Erythroblast (primary cell): ENCODE measurements at places on chromosomes 16 and 17.

DNA sequence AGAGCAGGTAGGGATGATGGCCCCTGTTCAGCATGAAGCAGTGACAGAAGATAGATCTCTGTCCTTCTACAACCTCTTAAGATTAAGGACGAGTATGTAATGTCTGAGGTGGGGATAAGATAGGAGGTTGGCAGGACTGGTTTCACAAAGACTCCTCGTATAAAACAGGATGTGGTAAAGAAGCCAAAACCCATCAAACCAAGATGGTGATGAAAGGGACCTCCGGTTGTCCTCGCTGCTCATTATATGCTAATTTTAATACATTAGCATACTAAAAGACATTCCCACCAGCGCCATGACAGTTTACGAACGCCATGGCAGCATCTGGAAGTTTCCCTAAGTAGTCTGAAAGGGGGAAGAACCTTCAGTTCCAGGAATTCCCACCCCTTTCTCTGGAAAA, 27.3 kb downstream of the MIS12 start:
- DNase-seq: no peak

- no peak for DNase-seq
Observed at GRCh38 chr16:86631444-86631843, 53.1 kb downstream of the FOXL1 start.

DNA sequence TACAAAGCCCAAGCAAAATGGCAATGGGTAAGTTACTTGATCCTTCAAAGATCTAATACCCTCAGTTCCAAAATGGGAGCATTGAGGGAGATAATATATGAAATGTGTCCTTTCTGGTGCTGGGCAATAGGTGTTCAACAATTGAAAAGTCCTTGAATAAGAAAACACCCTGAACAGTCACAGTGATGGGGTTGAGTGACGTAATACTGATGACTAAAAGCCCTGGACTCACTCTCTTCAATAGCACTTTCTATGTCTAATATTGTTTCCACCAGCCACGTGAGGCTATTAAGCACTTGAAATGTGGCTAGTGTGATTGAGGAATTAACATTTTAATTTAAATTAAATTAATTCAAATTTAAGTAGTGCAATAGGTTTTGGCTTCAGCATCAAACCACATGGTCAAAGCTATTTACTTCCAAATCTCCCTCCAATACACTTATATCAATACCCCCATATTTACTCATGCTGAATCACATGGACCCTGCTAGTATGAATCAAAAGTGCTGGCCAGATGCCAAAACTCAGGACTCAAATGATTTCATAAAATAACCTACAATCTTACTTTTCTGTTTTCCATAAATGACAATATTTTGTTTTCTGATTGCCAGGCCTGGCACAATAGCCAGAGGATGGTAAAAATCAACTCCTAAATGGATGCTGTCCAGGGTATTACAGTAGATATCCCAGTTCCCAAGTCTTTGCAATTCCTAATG, 516.2 kb downstream of the HAPSTR1 start:
- no peak for DNase-seq

DNA sequence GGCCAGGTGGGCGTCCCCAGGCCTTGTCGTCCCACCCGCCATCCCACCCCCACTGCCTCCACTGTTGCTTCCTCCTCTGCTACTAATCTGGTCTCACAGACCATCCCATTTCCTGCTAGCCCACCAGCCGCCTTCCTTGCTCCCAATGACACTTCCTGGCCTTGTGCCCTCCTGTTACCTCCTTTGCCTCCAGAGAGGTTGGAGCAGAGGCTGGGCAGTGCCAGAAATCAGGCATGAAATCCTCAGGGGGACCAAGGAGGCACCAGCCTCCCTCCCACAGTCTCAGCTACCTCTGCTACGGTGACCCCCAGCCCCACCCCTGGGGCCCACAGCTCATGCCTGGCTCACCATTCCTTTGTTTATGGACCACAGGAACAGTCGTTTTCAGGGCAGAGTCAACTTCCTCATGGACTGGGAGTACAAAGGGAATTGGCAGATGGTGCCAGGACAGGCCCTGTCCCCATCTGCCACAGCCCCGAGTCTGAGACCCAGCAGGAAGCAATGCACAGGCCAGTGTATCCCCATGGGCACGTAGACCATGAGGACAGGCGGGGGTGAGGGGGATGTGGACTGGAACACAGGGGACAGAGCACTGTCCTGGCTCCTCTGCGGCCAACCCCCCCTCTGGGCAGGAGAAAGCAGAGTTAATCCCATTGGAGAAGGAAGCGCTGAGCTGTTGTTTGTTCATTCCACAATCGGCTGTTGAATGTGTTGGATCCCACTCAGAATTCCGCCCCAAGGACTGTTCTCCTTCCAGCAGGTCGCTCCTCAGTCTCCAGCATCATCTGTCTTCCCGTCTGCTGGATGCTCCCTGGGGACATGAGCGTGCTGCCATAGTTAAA, 2.2 kb upstream of the CDH5 start:
- DNase-seq: no peak

- peak; percentile 3 for DNase-seq
Observed at GRCh38 chr17:55426851-55427586, 5.4 kb upstream of the MMD start.

GRCh38 chr16:62909597-62909996, 873.4 kb upstream of the CDH8 start:
- DNase-seq: no peak

DNA sequence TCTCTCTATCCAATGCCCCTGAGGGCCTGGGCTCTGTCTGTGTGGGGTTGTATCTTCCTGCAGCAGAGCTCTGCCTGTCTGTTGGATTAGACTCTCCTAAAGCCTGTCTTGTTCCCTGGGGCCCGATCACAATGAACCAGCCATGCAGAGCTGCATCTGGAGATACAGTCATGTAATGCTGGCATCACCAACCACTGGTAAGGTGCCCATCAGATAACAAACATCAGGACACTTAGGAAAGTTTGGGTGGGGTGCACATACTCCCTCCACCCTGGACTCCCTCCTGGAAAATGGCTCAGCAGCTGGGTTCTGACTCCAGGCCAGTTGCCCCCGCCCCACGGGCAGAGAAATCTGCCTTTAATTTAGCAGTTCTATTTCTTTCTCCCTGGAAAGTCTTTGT, 61.3 kb upstream of the BRD7 start:
- DNase-seq: no peak

DNA sequence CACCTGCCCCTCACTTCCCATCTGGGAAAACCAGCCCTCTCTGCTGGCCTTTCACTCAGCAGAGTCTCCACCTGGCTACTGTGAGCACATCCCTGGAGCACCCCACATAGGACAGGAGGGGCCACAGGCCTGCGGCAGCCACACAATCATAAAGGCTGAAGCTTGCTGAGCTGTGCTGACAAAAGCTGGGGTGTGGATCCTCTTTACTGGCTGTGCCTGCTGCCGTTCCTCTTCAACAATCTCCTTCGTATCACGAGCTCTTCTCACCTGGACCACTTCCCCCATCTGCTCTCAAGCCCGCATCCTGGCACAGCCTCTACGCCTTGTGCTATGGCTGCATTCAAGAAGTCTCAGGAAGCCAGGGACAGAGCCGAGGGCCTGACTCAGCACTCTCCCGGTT, 86.1 kb downstream of the ZNF778 start:
- DNase-seq: no peak

- no peak for DNase-seq
Observed at GRCh38 chr16:81394966-81395655, 49.5 kb upstream of the CMIP start.

- no peak for DNase-seq
Observed at GRCh38 chr17:65888649-65889048, 303.3 kb downstream of the CEP112 start.

DNA sequence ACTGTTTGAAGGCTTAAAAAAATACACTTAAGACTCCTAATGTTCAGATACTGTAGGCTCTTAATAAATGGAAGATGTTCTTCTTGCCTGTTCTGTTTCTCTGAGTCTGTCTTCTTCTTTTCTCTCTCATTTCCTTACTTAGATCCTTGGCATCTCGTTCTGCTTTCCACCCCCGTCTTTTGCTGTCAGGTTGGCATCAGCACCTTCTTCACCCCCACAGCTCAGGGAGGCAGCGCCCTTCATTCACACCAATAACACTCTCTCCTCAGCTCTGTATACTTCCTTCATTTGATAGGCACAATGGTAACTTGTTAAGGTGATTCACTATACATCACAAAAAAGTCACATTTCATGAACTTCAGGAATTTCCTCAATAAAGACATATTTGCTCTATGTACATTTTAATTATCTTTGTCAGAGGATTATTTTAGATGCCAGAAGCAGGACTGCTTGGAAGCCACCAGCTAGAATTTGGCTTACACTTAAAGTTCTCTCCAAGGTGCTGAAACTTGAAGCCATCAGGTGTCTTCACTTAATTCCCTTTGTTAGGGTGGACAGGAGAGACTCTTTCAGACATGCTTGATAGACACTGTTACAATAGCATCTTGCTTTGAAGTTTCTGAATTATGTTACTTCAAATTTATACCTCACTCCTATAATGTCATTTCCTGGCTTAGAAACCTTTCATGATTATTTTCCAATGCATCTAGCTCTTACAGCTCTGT, 670.1 kb upstream of the C16orf82 start:
- no peak for DNase-seq

GRCh38 chr17:33687831-33688230, 394.7 kb upstream of the ASIC2 start:
- DNase-seq: no peak

DNA sequence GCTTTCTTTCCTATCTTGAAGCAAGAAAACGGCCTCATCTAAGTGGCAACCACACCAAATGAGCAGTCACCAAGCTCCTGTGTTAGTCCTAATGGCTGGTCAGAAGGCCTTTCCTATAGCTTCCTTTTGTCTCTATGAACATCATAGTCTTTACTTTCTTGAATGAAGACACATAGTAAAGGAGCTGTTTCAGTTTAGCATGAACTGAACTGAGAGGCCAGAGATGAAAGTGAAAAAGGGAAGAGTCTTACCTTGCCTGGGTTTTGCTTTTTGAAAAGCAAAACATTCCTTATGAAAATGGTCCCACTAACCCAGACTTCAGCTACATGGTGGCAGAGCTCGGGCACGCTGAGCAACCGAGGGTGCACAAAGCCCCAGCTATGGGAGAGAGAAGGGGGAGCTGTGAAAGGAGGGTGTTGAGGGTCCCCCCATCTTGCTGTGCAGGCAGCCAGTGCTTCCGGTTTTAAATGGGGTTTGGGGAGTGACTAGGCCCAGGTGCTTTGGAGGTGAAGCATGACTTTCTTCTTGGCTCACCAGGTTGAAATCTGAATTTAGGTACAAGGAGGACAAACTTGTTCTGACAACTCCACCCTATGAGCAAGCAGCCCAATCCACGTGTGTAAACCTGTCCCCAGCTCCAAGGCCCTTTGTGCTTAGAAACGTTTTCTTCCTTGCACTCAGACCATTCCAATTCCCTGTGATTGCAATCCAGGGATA, 9.1 kb upstream of the PSMC3IP start:
- DNase-seq: no peak

- DNase-seq: peak; percentile 15
Observed at GRCh38 chr17:78315355-78316114, 44.3 kb downstream of the SOCS3 start.

GRCh38 chr17:61018938-61019337, 341.3 kb downstream of the BCAS3 start:
- no peak for DNase-seq

DNA sequence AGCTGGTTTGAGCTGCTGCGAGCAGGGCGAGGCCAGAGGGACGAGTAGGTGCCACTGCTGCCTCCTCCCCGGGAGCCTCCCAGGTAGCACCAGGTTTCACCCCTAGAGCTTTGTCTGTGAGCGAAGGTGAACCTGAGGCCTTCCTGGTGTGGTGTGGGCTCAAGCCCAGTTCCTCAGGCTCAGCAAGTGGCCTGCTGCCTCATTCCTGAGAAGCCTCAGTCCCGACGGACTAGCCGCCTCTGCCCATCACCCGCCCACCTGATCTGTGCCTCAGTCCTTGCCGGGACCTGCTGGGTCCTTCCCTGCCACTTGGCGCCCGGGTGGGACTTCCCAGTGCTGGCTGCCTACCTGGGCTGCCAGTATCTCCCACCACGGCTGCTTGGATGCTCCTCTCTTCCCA, 1.7 kb downstream of the NLRC3 start:
- no peak for DNase-seq

- no peak for DNase-seq
Observed at GRCh38 chr16:71880176-71880575, 3.8 kb downstream of the ZNF821 start.

GRCh38 chr17:57806167-57806830, 43.5 kb downstream of the MRPS23 start:
- DNase-seq: no peak

DNA sequence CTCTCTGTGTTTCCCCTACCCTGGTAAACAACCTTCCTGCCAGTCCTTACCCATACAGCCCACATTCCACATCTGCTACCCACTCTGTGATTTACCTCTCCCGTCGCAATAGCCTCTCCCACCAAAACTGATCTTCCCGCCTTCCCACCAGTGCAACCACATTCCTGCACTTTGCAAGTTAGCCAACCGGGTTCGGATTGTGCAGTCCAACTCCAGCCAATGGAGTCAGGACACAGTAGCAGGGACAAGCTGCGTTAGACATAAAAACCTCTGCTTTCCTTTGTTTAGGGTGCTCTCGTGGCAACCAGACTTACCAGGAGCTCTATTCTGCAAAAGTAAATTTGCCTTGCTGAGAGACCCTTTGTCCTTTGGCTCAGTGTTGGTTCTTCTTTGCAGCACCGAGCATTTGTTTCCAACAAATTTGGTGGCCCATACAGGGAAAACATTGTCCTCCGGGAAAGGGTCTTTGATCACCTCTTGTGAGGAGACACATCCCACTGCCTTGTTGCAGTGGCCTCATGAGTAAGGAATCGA, 1.4 kb downstream of the HPR start:
- DNase-seq: no peak

GRCh38 chr16:66677836-66678235, 18.7 kb downstream of the CMTM4 start:
- DNase-seq: no peak

DNA sequence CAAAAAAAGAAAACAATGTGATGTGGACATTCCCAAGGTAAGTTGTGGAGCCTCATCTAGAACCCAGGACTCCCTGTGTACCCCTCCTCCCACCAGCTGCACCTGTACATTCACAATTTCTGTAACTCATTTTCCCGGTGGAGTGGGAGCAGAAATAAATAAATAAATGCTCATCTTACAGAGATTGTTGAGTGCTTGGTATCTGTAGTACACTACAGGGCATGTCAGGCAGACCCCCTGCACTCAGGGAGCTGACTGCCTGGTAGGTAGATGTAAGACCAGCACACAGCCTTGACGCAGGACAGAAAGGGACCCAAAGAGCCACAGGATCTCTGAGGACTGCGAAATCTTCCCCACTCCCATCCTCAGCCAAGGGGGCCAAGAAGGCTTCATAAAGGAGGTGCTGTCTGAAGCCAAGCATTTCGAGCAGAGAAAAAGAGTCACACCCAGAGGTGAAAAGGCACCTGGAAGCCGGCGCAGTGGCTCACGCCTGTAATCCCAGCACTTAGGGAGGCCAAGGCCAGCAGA, 6.5 kb downstream of the EIF1 start:
- DNase-seq: peak; percentile 27

DNA sequence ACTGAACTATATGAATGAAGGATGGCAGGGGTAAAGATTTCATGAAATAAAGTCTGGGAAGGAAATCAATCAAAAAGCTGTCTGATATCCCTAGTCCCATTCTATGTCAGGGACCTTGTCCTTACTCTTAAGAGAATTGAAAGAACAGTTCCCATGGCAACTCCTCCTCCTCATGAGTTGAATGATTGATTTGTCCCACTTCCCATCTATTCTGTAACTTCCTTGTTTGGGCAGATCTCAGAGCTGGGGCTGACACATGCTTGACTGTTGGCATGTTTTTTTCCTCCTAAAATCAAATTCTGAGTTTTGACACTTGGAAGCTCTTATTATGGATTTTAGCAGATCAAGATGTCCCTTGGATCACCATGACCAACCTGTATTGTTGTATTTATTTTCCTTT, 1138.6 kb upstream of the CDH8 start:
- no peak for DNase-seq
